ENCODE measurements at places on chromosomes 16 and 17.

DNA sequence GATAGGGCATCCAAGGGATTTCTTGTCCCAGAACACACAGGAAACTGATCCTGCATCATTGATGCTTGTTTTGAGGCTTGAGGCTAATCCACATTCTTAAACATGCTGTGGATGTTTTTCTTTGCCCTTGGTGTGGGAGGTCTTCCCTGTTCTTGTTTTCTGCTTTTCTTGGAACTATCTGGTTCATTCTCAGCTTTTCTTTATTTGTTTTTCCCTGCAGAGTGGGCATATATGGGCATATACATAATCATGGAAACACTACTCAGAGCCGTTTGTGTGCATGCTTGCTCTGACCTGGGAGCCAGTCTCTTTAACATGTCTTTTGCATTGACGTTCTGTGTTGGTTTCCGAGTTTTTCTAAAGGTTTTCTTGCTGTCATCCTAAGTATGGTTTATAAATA, 300.0 kb downstream of the SNX29 start:
- no peak for DNase-seq

GRCh38 chr16:47634727-47635126, 173.6 kb downstream of the PHKB start:
- DNase-seq, result no peak

- no peak for DNase-seq
Measured at GRCh38 chr17:40180694-40181093, 3.4 kb downstream of the RAPGEFL1 start.

- DNase-seq, result peak; percentile 66
Measured at GRCh38 chr17:41697122-41697962, 8.7 kb downstream of the EIF1 start.

GRCh38 chr17:48261297-48261880, 153.8 kb downstream of the SNX11 start:
- DNase-seq, result no peak

GRCh38 chr16:70258065-70258464, 6.3 kb upstream of the EXOSC6 start:
- DNase-seq, result no peak

DNA sequence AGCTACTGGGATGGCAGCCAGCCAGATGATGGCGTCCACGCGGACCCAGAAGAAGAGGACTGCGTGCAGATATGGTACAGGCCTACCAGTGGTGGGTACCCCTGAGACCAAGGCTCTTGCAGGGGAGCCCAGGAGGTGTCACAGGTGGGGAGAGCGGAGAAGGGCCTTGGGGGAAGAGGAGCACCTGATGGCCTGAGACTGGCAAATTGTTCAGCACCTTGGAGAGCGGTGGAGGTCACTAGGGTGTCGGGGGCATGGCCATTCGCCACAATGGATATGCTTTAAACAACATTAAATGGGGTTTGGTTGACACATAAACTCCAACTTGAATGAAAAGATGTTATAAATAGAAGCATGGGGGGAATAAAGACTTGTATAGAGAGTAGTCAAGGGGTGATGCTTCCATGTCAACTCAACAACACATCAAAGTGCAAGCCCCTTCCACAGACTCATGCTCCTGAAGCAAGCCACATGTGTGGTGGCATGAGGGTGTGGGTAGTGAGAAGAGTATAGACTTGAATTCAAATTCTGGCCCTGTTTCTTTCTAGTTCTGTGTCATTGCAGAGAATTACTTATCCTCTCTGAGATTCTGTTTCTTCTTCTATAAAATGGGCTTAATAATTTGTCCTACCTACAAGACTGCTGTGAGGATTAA, 22.2 kb downstream of the CLEC19A start:
- DNase-seq, result no peak

DNA sequence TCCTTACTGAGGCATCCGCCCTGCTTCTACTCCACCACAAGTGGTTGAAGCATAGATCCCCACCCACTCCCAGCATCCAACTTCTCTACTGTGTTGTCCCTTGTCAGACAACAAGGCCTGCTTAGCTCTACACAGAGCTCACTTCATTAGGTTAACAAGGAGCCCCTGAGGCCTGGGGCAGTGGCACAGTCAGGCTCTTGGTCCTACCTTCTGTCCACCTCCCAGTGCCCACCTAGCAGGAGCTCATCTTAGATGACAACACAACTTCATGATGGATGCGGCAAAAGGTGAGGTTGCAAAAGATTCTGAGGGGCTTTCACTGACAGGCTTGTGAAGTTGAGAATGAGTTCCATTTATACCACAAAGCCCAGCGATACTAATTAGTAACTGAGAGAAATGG, 432.0 kb upstream of the CDH5 start:
- no peak for DNase-seq

- DNase-seq, result no peak
Measured at GRCh38 chr17:8103549-8103948, 14.8 kb downstream of the ALOXE3 start.

DNA sequence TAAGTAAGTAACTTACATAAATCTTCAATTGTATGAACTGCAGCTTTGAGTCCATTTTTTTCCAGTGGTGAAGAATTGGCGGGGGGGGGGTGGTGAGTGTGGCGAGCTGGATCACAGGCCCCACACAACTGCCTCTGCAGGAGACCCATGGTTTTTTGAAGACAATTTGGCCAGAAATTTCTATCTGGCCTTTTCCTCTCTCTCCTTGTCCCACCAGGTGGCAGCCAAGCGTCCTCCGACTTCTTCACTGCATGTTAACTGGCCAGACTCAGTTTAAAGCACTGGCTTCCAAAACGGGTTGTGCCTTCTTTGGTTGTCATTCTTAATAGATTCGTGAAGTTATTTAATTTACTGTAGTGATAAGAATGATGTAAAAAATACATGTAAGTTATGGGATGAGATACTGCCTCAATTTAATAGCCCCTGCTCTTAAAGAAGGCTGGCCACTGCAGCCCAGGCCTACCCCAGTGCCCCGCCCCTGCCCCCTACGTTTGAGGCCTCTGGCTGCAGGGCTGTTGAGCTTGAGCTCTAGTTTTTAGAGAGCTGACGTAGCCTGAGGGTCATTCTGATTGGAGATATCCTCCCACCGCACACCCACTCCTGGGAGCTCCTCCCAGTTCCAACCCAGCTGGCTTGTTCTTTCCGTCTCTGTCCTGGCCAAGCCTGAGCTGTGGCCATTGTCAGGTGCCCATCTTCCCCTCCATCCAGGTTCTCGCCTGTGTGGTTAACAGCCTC, 36.4 kb downstream of the AKAP1 start:
- DNase-seq, result no peak

GRCh38 chr16:72836985-72837384, 210.9 kb downstream of the ZFHX3 start:
- no peak for DNase-seq

- DNase-seq, result no peak
Measured at GRCh38 chr16:19735074-19735867, 17.2 kb downstream of the IQCK start.

GRCh38 chr17:3921502-3922319, 5.4 kb upstream of the P2RX1 start:
- DNase-seq, result no peak

DNA sequence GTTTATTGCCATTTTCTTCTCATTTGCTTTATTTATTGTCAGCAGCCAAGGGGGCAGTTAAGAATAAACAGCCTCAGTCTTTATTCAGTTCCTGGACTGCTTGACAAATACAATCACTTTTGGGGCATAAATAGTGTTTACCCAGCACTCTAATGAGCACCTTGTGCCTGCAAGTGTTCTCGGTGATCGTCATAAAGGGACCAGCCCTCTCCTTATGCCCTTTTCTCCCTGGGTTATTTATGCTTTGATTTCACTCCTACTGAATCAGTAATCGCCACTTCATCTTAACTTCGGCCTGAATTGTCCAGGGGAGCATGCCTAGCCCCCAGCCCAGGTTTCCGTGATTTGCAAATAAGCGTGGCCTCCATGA, 55.7 kb upstream of the CACNG5 start:
- DNase-seq, result no peak

DNA sequence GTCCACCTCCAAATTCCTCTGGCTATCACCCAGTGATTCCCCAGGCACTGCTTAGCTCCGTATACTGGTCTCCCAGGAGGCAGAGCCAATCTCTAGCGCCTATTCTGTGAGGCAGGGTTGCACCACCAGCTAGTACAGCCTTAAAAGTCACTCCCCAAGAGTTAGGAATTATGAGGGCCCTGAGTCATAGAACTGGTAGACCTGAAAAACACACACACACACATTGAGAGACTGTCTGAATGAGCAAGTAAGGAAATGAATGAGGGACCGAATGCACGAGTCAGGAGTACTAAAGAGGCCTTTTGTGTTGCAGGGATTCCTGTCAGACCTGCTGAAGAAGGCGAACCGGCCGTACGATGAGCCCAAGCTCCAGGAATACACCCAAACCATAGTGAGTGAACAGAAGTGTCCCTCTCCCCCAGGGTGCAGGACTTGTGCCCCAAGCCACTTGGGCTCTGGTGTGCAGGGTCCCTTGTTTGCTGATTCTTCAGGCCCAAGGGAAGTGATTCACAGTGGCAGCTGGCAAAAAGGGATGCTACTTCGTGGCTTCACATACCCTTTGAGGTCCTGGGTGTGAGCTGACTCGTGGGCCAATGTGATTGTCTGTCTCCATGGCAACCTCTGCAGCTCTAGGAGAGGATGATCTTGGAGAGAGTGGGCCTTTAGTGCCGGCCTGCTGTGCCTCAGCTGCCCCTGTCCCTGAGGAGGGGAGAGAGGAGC, 24.7 kb downstream of the CALB2 start:
- no peak for DNase-seq

- no peak for DNase-seq
Measured at GRCh38 chr17:70771804-70772386, 602.6 kb downstream of the KCNJ2 start.

- DNase-seq, result no peak
Measured at GRCh38 chr17:48003417-48004151, 32.7 kb downstream of the CDK5RAP3 start.

DNA sequence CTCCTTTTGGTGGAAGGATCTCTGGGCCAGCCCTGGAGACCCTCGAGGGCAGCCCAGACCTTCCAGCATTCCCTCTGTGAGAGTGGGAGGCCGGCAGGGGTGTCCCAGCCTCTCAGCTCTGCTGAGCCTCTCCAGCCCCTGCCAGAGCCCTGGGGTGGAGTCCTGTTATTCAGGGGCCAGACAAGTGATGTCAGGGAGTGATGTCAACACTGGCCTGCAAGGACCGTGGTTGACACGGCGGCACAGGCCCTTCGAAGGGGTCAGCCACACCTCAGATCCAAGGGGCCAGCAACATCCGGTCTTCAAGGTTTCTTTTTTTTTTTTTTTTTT, 231.2 kb downstream of the KATNIP start:
- DNase-seq, result no peak

- no peak for DNase-seq
Measured at GRCh38 chr16:57153841-57154240, 32.0 kb downstream of the PSME3IP1 start.

DNA sequence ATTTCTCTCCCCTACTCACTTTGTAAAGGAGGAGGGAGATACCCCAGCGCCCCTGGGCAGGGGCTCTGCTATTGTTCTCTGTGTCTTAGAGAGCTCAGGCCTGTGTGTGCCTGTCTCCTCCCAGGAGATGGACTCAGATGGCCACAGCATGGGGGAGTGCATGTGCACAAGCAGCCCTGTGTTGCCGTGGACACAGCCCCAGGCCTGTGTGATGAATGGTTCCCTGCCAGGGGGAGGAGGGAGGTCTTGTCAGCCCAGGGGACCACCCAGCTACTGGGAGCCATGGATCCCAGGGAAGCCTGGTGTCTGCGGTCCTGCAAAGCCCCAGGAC, 26.3 kb downstream of the GINS2 start:
- peak; percentile 30 for DNase-seq

GRCh38 chr17:52105591-52105990, 52.9 kb downstream of the CA10 start:
- DNase-seq, result no peak

DNA sequence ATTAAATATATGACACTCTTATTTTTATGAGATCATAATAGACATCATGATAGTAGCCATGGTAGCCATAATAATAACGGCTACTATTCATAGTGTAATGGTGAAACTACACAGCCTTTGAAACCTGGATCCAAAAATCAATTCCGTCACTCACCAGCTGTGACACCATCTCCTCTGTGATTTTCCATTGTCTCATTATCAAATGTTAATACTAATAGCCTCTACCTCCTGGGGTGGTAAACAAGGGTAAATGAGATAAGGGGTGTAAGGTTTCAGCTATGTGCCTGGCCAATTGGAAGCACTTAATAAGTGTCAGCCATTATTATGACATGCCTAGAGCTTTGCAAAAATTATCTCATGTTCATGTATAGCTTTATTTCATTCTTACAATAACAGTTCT, 88.6 kb downstream of the CACNG3 start:
- DNase-seq, result no peak

DNA sequence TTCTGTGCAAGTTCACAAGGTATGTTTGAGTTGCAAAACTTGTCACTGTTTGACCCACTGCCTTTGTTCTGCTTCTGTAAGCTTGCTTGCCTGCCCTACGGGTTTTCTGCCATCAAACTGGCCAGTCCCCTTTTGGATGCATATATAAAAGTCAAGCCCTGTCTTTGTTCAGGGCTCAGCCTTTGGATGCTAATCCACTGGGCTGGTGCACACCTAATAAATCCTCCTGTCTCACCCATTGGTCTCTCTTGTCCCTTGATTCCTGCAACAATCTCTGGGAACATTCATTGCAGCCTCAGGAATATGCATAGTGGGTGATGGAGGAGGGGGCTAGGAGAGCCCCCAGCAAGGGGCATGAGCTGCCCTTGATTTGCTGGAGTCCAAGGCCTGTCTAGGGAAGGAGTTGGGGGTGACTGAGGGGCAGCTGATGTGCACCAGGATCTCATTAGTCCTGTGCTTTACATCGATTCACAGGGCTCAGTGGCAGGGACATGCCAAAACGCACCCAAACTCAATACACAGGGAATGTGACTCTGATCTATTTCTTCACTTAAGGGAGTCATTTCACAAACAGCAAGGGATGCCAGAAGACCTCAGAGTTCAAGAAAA, 225.4 kb upstream of the NLRP1 start:
- no peak for DNase-seq
